Tibial nerve (tissue), 4 donors: ENCODE measurements at places on chromosomes 7 and 10.
A peak's percentile ranks its signal among the peaks of the same experiment; 100 is the strongest.

GRCh38 chr7:25659841-25660240 is 431.6 kb upstream of the NPVF start:
- no peak for DNase-seq

DNA sequence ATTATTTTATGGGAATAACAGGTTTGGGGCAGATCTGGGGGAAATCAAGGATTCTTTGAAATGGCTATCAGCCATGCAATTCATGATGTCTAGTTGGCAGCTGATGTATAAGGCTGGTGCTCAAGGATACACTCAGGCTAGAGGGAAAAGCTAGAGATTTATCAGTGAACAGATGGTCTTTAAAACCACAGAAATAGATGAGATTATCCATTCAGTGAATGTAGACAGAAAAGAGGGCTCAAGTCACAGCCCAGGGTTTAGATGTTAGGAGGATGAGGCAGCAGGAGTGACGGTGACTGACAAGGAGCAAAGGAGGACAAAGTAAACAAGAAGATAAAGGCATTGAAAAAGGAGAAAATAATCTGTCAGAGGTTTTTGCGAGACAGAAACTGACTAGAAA is 238.7 kb downstream of the CDK14 start:
- DNase-seq, result no peak

DNA sequence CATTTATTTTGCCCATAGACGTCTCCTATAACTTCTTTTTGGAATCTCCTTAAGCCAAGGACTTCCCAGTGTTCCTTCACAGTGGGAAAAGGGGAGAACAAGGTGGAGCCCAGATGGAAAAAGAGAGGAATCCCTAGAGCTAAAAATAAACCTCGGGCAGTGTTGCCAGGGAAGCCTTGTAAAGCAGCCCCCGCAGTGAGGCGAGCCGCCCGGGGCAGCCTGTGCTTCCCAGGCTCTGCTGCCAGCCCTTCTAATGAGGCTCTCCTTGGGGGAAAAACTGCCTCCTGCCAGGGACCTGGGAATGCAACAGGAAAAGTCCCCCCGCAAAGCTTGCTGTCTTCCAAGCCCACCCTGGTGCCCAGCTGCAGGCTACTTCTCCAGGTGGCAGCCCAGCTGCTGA is 71.7 kb downstream of the SH3PXD2A start:
- no peak for DNase-seq

- DNase-seq, result no peak
Observed at GRCh38 chr10:127034790-127035189, 129.6 kb downstream of the DOCK1 start.

DNA sequence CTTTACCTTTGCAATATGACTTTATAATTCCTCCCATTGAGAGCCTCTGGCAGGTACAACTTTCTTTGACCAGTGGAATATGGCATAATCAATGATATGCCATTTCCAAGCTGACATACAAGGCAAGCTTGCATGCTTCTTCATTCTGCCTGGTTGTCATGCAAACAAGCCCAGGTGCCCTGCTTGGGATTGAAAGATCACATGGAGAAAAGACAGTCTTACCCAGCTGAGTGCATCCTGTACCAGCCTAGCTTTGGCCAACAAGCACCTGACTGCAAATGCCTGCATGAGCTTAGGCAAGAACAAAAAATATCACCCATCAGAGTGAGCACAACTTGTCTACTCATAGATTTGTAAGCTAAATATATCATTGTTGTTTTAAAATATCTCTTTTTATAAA is 82.9 kb upstream of the KCND2 start:
- no peak for DNase-seq

- no peak for DNase-seq
Observed at GRCh38 chr7:139702313-139702731, 75.5 kb downstream of the HIPK2 start.

DNA sequence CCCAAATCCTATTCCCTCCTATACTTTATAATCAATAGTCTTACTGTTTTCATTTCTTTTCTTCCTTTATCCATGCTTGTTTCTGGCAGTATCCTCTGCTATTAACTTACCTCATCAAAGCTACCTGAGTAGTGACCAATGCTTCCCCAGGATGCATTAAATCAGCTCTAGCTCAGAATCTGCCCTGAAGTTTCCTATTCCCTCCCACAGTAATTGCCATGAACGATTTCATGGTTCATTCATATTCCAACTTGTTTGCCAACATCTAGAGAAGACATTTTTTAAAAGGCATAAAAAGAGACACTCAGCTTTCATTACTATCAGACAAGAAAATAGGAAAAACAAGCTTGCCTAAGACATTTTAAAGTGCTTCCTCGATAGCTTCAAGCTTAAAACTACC is 42.3 kb downstream of the COA1 start:
- no peak for DNase-seq

GRCh38 chr7:140584195-140584851 is 56.3 kb downstream of the DENND2A start:
- no peak for DNase-seq

GRCh38 chr10:15169555-15170401 is 1.3 kb upstream of the NMT2 start:
- DNase-seq, result peak; percentile 16

DNA sequence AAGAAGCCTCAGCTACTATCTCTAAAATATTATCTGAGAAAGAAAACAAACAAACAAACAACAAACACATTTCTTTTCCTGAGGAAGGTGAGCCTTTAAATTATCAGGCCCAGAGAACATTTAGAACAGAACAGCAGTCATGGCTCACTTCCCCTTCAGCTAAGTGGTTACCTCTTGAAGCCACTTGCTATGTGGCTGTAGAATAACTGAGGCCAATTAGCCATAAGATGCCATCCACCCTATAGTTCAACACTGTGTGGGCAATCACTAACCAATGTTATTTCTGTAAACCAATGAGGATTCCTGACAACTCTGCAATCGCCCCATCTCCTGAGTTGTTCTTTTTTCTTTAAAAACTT is 3.7 kb upstream of the UPP1 start:
- no peak for DNase-seq

DNA sequence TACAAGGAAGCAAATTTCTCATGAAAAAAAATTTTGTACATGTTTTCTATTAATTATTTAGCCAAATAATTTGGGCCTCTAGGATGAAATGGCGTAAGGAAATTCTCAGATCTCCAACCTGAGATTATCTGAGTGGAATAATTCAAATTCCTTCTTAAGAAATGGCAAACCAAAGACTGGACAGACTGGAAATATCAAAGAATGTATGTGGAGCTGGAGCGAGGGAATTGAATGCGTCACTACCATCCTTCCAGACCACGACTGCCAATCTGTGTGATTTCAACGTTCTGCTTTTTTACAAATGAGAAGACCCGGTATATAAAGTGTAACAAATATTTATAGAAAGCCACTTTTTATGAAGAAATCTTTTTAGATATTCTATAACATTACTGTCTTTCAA is 12.4 kb upstream of the BLNK start:
- DNase-seq, result no peak

DNA sequence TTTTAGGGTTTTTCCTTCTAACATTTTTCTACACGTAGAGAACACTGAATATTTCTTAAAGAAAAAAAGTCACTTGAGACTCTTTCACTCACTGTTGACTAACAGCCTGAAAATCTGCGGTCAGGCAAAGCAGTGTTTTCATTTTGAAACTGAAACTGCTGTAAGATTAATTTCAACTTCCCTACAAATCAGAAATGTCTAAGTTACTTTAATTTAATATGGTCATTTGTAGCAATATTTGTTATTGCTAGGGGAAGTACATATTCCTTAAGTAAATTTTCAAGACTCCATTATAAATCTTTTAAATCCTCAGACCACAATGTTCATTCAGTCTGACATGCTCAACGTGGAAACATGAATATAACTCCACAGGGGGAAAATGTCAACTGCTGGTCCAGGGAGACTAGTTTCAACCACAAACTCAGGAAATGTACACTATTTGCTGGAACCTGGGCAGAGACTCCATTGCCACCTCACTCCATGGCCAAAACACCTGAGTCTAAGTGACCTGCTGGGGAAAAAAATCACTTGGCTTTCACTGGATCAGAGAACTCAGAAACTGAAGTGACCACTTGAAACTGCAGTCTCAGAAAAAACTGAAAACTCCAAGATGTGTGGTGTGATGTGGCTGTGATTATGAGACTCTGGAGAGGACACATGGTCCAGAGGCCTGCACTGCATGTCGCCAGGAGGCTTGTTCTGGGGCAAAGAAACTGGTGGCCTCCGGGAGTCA is 161.2 kb downstream of the TAX1BP1 start:
- DNase-seq, result no peak

- DNase-seq, result no peak
Observed at GRCh38 chr10:78349911-78350663, 316.4 kb downstream of the RPS24 start.

DNA sequence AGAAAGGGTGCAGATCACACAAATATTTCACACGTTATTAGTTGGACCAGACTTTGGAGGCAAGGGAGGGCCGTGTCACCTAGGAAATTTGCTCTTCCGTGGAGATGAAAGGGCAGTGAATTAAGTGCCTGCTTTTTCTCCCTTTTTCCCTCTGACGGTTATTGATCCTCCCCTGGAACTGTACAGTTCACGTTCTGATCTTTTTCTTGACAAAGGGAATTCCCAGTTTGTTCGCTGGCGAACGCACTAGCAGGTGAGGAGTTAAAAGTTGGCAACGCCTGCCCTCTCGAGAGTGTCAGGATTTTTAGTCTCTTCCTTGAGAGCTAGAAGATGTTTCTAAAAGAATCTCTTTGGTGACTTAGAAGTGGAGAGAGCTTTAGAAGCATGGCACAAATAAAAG is 111.5 kb downstream of the TCF7L2 start:
- no peak for DNase-seq

DNA sequence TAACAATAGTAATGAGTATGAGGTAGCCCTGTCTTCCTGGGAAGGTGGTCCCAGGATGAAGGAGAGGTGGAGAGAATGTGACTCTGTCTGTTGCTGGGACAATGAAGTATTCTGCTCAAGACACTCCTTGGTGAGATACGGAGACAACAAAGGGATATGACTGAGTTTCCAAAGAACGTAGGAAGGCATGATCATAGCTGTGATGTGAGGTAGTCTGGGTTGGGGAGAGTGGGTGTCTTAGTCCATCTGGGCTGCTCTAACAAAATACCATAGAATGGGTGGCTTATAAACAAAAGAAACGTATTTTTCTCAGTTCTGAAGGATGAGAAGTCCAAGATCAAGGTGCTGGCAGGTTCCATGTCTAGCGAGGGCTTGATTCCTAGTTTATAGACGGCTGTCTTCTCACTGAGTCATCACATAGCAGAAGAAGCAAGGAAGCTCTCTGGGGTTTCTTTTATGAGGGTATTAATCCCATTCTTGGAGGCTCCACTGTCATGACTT is 84.9 kb upstream of the RHOBTB1 start:
- no peak for DNase-seq

DNA sequence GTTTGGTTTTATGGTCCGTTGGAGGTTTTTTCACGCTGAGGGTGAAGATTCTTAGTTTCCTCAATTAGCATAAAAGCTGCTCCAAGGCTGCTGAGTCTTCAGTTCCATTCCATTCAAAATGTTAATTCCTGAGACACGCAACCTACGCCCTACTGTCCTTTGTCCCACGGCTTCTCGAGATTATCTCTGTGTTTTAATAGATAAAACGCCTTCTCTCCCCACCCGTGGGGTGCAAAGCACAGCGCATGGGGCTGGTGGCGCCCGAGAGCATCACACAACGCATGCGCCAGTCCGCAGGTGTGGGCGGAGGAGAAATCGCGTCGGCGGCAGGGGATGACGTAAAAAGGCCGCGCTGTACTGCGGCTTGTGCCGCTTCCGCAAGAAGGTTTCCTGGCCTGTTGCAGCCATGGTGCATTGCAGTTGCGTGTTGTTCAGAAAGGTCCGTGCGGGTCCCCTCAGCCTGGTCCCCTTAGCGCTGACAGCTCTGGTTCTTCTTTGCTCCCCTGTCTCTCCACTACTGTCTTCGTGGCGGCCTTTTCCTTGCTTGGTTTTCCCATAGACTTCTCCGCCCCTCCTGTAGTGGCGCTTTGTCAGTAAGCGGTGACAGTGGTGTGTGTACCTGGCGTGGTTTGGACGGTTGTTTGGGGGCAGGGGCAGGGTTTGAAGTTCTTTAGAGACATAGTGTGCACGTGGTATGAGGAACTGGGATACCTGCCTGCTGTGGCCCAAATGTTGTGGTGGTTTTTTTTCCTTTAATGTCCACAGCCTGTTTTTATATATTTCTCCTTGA is at the start of gene GTPBP10:
GTPBP10 (plus strand) TSS at position 381 of the 790 bp plus-strand sequence; CDS start at position 407, 26 bp downstream.
- peak; percentile 85 for DNase-seq

- no peak for DNase-seq
Observed at GRCh38 chr10:121199081-121199480, 347.9 kb downstream of the WDR11 start.

- DNase-seq, result peak; percentile 44
Observed at GRCh38 chr10:113073549-113074189, 123.6 kb downstream of the TCF7L2 start.

DNA sequence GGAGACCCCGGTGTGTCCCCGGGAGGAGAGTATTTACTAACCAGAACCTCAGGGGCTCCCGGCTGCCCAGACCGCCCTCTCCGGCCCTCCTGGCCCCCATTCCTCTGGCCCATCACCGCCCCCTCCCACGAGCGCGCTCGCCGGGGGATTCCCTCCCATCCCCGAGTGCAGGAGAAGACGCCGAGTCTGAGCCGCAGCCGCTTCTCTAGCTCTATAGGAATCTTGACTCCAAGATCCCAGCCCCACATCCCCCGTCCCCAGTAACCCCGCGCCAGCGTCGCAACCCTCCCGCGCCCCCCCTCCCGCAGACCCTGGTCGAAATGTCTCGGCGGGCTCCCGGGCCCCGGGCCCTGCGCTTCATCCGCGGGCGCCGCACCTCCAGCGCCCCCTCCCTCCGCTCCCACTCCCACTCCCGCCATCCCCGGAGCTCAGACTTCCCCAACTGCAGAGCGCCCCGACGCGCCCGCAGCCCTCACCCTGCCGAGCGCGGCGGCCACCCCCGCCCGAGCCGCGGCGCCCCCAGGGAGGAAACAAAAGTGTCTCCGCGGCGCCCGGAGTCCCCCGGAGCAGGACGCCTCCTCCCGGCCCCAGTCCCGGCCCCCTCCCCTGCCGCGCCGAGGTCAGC is 541 bp downstream of the ELMO1 start:
- DNase-seq, result no peak

DNA sequence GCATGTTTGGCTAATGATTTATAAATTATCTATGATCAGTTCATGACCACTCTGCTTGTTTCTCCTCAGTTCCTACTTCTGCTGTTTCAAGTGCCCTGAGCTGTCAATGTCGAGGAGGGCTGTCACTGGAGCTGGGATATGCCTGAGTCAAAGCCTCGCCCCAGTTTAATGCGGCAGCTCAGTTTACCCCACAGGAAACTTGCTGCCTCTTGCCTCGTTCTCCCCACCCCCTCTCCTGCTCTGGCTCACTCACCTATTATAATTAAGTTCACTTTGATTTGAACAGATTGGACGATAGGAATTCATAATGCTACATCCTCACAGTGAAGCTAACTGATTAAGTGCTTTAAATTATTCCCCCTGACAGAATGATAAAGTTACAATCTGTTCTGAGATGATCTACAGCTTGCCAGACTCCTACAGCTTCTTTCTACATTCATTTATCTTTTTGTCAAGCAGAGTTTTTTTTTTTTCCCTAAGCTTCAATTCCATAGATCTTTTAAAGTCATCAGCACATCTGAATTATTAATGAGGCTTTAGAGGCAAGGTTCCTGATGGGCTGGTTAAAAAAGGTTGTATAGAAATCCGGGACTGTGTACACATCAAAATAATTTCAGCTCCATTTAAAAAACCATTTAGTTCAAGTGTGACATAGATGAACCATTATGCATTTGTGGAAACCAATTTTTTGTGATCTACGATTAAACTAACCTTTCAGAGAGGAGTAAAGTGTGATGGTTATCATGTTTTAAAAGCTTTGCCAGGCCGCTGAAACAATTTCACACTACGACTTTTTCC is 758.3 kb downstream of the KCNMA1 start:
- no peak for DNase-seq

- DNase-seq, result no peak
Observed at GRCh38 chr7:5693529-5693928, 87.9 kb downstream of the RNF216 start.
